ENCODE measurements at places on chromosomes 2 and 18.

- DNase-seq, result no peak
Measured at GRCh38 chr18:23735021-23735464, 45.8 kb downstream of the LAMA3 start.

DNA sequence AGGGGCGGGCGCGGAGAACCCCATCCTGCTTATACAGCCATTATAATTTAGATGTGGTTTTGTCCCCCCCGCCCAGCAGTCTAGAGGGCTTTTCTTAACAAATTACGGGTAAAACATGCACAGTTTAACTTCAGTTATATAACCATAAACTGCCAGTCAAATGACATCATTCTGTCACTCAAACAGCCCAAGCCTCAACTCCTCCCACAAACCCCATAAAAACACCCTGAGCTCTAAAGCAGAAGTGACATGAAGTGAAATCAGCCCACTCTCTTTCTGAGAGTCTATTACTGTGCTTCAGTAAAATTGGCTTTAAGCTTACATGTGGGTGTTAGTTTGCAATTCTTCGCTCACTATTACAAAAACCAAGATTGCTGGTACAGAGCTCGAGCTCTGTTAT, 705.1 kb upstream of the GCFC2 start:
- DNase-seq, result no peak

DNA sequence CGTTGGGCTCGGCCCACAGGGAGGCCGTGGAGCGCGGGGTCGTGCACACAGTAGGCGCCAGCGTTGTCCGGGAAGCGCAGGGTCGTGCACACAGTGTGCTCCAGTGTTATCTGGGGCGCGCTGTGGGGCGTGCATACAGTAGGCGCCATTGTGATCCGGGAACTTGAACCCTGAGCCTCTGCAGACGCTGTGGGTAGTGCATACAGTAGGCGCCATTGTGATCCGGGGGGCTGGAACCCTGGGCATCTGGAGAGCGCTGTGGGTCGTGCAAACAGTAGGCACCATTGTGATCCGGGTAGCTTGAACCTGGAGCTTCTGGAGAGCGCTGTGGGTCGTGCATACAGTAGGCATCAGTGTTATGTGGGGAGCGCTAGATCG, 793 bp downstream of the ZNF236 start:
- DNase-seq, result no peak

GRCh38 chr2:145220496-145220895, 700.6 kb upstream of the ZEB2 start:
- DNase-seq, result no peak

GRCh38 chr2:135685361-135685760, 56.3 kb upstream of the UBXN4 start:
- no peak for DNase-seq

DNA sequence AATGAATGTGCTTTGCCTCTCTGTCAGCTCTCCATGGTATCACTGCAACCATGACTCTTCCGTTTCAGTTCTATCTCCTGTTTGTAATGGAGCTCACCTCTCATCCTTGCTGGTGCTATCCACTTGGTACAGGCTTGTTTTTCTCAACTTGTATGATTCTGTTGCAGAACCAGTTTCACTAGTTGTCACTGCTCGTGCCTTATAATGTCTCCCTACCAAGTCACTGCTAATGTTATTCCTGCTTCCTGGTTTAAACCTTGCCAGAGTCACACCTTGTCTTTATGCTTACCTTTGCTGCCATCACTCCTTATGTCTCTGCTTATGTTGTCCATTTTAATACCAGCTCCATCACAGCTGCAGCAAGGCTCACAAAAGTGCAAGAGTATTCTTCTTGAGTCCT, 1191.0 kb upstream of the LRRTM1 start:
- DNase-seq, result no peak

DNA sequence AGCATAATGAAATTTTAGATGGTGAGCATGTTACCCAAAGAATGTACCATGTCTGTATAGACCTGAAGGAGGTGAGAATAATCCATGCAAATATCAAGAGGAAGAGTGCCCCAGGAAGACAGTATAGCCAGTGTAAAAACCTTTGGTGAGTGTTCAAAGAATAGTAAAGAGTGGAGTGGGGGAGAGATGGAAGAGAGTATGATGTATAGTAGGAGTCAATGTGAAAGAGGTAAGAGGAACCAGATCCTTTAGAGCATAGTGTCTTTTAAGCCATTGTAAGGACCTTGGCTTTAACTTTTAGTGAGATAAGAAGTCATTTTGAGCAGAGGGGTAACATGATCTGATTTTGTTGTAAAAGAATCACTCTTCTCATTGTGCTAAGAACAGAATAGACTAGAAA, 1052.3 kb upstream of the ZEB2 start:
- no peak for DNase-seq
